CD8-positive, alpha-beta T cell (primary cell): ENCODE measurements at places on chromosomes 6 and 20.
A peak's percentile ranks its signal among the peaks of the same experiment; 100 is the strongest.

DNA sequence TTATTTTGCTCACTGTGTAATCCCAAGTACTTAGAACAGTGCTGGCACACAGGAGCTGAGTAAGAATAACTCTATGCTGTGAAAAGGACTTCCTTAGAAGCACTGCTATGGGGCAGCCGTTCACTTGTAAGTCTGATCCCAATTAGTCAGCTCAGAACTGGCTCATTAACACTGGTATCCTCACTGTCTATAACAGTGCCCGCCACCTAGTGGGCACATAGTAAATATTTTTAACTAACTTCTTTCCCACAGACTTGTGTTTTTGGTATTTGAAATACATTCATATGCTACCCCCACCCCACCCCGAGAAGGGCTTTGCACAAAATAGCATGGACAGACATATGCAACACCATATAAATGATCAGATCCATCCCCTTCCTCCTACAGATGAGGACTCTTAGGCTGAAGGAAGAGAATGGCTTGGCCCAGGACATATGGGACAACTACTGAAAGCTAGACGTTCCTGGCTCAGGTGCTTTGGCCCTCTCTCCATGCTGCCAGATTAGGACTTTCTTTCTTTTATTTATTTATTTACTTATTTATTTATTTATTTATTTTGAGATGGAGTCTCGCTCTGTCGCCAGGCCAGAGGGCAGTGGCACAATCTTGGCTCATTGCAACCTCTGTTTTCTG is 47.1 kb downstream of the DST start:
- peak; percentile 51 for DNase-seq

DNA sequence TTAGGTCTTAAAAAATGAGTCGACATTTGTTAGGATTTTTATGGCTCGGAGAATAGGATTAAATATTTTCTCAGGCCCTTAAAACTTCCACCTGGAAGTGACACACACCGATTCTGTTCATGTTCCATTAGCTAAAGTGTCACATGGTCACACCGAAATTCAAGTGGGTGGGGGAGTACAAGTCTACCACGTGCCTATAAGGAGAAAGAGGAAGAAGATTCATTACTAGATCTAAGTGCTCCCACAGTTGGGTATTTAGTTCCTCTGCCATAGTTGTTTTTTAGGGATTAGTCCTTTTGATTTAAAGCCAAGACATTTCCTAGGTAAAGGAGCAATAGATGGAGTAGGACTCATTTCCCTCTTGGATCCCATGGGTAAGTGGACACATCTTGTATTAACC is 4.9 kb upstream of the TOX2 start:
- no peak for DNase-seq

- no peak for DNase-seq
These were observed 381 bp downstream of the MAP3K7 start for GRCh38 chr6:90586546-90586835.

- no peak for DNase-seq
These were observed 55.1 kb upstream of the LAMA2 start for GRCh38 chr6:128827675-128828464.

- DNase-seq = no peak
These were observed 174.9 kb upstream of the THBS2 start for GRCh38 chr6:169428532-169428931.
